Right hindlimb (tissue), 1 donor: ENCODE measurements at places on chromosomes 6 and 20.

GRCh38 chr6:140181876-140182275, 807.4 kb upstream of the CITED2 start:
- no peak for DNase-seq

GRCh38 chr6:166306378-166307081, 1.7 kb downstream of the PRR18 start:
- DNase-seq = no peak

DNA sequence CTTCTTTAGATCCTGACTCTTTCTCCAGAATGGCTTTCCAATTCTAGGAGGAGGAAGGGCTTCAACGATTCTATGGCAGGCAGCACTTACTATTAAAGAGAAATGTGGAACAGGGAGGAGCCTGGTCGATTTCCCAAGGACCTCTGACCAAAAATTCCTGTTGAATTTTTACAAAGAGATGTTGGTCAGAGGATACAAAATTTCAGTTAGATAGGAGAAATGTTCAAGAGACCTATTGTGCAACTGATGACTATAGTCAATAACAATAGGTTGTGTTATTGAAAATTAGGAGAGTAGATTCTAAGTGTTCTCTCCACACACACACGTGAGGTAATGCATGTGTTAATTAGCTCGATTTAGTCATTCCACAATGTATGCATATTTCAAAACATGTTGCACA, 130.1 kb upstream of the TNFAIP3 start:
- no peak for DNase-seq

GRCh38 chr20:15171016-15171415, 833.6 kb upstream of the FLRT3 start:
- DNase-seq = peak; percentile 12

- DNase-seq = no peak
Measured at GRCh38 chr6:36249536-36249935, 20.3 kb upstream of the PNPLA1 start.

DNA sequence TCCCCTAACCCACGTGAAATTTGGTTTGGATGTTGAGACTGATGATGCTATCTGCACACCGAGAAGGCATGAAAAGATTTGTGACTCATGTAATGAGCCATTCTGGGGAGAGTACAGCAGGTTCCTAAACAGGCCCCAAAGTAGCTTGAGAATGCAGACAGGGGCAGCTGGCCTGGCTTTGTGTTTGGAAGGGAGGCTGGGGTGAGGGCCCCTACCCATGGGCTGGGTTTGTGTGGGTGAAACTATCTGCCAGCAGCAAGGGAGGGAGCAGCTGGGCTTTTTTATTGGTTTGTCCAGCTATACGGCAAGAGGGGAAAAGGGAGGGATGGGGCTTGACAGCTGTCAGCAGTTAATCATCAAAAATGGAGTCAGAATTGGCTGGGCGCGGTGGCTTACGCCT, 87.0 kb upstream of the RNF24 start:
- peak; percentile 68 for DNase-seq

- DNase-seq = peak; percentile 71
Measured at GRCh38 chr6:82362878-82363427, 664 bp upstream of the TPBG start.

DNA sequence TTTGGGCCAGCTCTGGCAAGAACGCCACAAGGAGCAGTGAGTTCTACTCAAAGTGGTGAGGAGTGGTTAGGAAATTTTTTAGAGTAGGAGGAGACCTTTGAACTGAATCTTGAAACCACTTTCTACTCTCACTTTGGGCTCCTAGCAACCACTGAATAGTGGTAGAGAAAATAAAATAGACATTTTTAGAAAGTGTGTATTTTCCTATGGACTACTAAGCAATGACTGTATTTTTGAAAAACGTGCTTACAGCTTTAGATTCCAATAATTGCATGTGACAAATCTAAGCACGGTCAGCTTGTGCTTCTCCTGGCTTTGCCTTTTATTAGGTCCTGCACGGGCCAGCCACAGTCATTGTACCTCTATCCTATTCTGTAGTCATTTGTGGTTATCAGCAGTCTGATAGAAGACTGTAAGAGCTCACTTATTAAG, 8.7 kb upstream of the IFNGR1 start:
- no peak for DNase-seq

DNA sequence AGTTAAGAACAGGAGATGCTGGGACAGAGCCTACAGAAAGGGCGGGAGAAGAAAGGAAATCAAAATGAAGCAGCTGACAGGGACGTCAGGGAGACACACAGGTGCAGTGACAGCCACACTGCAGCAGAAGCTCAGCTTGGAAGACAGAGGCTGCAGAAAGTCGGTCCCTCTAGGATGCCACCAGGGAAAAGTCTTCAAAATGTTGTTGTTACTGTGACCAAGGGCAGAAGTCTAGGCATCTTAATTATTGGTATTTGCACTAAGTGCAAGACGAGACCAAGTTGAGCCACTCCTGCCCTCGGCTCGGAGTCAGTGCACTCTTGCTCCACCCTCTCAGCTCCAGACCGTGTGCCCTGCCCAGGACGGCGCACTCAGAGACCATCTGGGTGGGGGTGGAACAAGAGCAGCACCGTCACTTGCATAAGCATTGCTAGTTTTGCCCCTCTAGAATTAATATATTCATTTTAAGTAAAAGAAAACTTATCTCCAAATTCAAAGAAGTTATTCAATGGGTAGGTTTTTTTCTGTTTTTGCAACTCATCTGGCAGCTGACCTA, 2.6 kb downstream of the PRR18 start:
- no peak for DNase-seq

DNA sequence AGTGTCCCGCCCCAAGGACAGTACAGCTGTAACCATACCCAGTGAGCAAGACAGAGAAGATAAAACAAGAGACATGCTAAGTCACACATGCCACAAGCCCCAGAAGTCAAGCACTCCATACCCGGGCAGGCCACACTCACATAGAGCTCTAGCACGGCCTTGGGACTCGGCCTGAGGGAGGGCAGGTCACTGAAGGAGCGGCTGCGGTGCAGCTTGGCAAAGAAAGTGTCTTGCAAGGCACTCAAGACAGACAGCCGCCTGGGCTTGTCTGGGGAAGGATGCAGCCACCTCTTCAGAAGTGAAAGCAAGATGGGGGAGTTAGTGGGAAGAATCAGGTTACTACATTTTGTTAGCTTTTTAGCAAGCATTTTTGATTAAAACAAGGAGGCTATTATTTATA, 48.7 kb upstream of the ARMH2 start:
- no peak for DNase-seq

- no peak for DNase-seq
Measured at GRCh38 chr6:99013145-99013544, 65.4 kb upstream of the FBXL4 start.

DNA sequence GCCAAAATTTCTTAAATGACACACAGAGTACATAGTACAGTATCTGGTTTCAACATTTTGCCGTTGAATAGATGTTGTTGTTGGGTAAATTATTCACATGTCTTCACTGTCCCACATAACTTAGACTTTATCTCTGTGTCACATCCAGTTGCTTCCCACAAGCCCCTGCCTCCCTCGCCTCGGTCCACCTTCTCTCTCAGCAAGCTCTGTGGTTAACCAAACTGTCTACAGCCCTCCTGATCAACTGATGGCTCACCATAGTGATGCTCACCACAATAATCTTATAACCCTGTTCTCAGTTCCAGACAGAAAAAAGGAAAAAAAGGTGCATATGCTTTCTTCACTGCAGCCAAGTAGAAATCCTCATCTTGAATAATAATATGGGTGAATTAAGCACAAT, 23.0 kb downstream of the IL17F start:
- DNase-seq = no peak

- DNase-seq = no peak
Measured at GRCh38 chr6:6455272-6455671, 133.2 kb upstream of the LY86 start.
